Activated CD8-positive, alpha-beta memory T cell treated with anti-CD3 and anti-CD28 coated beads for 4 hours (primary cell): ENCODE measurements at places on chromosomes 6 and 20.

DNA sequence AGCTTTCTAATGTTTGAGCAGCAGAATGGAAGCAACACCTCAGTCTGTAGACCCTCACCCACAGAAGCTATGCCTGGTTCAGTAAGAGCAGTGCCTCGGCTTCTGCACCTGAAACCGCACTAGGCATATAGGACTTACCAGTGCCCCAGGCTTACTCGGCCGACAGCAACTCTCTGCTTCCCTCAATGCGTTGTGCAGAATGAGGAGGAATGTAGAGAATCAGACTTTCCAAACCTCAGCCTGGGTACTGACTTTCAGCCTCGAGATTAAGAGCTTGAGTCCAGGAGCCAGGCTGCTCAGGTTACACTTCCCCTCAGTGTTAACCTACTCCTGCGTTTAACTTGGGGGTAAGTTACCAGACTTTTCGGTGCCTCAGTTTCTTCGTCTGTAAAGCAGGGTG, 8.6 kb downstream of the EYA2 start:
- DNase-seq: no peak

GRCh38 chr6:37280162-37280887, 22.4 kb upstream of the TMEM217 start:
- DNase-seq: no peak

DNA sequence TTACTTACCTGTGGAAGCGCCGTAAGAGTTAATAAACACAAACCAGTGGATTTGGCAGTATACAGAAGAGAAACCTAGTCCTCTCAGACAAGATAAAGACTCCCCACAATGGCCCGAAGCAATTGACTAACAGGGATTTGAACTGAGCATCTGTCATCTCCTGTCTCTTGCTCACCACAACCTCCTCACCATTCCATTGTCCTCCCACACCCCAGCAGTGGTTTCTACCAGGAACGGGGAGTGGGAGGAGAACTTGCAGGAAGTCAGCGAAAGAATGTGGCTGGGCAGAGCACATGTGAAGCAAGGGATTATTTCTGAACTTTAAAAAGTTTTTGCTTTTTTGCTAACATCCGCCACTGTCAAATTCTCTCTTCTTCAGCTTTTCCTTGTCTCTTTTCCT, 24.6 kb upstream of the TAAR1 start:
- no peak for DNase-seq

- no peak for DNase-seq
Observed at GRCh38 chr6:22444330-22444729, 125.0 kb upstream of the HDGFL1 start.

GRCh38 chr6:159110013-159110412, 59.2 kb upstream of the FNDC1 start:
- DNase-seq: no peak

- no peak for DNase-seq
Observed at GRCh38 chr6:154506991-154507898, 3.2 kb downstream of the CNKSR3 start.

- no peak for DNase-seq
Observed at GRCh38 chr6:125963817-125964216, 7.2 kb downstream of the HINT3 start.

- DNase-seq: no peak
Observed at GRCh38 chr6:35788423-35788982, 7.7 kb downstream of the CLPSL1 start.

DNA sequence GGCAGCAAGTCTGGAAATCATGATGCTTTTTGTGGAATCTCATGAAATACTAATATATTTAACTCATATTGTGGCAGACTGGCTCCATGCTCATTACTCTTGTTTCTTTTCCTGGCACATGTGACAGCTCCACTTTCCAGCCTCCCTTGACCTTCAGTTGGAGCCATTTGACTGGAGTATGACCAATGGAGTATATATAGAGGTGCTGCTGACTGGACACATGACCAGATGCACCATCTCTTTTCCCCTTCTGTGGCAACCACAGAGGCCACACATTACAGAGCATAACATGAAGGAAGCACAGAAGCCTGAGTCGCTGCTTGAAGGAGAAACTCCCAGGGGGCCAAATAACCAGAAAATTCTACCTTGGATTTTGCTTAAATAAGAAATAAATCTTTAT, 77.4 kb downstream of the MKKS start:
- DNase-seq: no peak

- DNase-seq: no peak
Observed at GRCh38 chr6:3280866-3281465, 22.2 kb downstream of the PSMG4 start.

GRCh38 chr20:7585126-7585679, 355.1 kb downstream of the HAO1 start:
- DNase-seq: no peak

DNA sequence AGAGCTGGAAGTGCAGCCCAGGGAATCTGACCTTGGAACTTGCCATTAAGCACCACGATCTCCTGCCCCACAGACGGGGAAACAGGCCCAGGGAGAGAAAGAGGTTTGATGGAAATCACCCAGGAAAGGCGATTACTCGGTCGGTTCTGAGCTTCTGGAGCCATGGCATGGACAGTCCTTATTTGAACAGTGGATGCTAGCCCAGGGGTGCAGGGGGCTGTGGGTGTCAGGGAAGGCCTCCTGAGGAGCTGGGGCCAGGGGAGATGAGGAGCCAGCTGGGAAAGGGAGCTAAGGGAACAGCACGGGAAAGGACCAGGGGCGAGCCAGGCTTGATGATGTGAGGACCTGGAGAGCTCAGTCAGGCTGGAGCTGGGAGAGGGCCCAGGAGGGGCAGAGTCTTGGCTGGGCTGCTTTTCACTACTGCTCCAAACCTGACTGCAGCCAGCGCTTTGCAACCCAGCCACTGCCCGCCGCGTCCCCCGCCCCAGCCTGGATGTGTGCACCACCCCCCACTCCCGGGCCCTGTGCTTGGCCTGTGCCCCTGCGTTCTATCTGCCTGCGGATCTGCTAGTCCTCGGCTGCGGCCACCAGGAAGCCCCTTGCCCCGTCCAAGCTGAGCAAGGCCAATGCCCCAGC, 17.8 kb downstream of the SUN5 start:
- no peak for DNase-seq

GRCh38 chr20:5630071-5630470, 120.1 kb upstream of the SHLD1 start:
- DNase-seq: no peak
